Smooth muscle cell of the coronary artery (primary cell): ENCODE measurements at places on chromosomes 13 and 19. TPM values are rescaled to one million over a fixed set of nuclear protein-coding genes. Genes with fewer than 3 reads are reported as not detected.

GPR12 gene
- total RNA-seq: not detected in 2 replicates

CGB1 gene
- not detected in 2 replicates for total RNA-seq

FPR3 gene
- total RNA-seq: 0.23 TPM in 1 of 2 replicates, not detected in the other

MBD3L2B gene
- not detected in 2 replicates for total RNA-seq

TLE2 gene
- total RNA-seq: 4.4 TPM in 2 replicates

CRB3 gene
- 0.08 TPM in 1 of 2 replicates, not detected in the other for total RNA-seq

NLRP9 gene
- not detected in 2 replicates for total RNA-seq

CEACAM18 gene
- not detected in 2 replicates for total RNA-seq

UBE2S gene
- 7.3 and 94.4 TPM in 2 replicates for total RNA-seq

RGL3 gene
- 1.5 TPM in 2 replicates for total RNA-seq

KANK3 gene
- 0.23 and 0.30 TPM in 2 replicates for total RNA-seq
